G401 (cell line): ENCODE measurements at places on chromosomes 5 and 9.
A peak's percentile ranks its signal among the peaks of the same experiment; 100 is the strongest.

GRCh38 chr5:39652036-39652435 is 227.3 kb upstream of the DAB2 start:
- DNase-seq: no peak

DNA sequence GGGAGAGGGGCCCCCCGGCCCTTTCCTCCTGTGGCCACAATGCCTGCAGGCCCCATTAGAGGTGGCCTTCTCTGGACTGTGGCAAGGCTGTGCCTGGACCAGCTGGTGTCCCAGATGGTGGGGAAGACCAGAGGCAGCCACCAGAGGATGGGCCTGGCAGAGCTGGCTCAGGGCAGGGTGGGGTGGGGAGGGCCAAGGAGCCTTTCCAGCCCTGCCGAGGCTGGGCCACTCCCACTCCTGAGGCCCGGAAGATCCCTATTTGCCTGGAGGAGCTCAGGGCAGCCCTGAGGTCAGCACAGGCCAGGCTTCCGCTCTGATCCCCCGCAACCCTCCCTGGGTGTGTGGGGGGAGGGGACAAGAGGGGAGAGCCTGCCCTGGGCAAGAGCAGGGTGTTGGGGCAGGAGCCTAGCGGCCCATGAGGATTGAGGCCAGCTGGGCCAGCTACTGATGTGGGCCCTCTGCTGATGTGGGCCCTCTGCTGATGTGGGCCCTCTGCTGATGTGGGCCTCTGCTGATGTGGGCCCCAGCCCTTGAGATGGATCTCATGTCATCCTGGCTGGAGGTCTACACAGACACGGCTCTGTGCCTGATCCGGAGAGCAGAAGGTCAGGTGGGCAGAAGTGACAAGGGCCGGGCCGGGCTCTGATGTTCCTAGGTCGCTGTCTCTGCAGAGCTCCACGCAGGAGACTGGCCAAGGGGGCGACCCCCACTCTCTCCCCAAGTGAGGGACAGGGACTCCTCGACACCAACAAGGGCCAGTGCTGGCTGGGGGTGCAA is 6.0 kb downstream of the MRPS2 start:
- no peak for DNase-seq

DNA sequence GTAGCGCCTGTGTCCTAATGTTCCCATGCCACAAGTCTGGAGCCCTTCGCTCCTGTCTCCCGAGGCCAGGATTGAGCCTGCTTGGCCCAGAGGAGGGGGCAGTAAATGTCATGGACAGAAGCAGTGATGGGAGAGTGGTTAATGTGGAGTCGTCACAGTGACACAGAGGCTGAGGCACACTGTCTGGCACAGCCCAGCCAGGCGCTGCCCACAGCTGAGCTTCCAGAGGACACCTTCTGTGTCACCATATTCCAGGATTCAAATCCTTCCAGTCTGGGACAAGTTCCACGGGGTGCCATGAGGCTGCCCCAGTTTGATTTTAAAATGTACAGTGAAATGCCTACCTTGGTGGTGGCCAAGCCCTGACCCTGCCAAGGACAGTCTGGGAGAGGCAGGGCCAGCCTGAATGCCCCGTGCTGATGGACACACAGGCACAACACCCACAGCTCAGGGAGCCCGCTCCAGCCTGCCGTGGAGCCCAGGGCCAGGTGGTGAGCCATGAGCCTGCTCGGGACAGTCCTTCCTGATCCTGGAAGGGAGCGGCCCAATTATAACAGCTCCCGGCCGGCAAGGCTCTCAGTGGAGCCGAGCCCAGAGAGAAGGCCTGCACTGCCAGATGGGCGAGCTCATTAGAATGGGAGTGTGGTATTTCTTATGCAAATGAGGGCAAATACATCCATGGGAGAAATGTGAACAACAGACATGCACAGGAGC is 99.1 kb upstream of the RUFY1 start:
- peak; percentile 36 for DNase-seq

GRCh38 chr9:34496149-34496712 is 26.6 kb downstream of the ENHO start:
- no peak for DNase-seq

GRCh38 chr5:122341087-122341486 is 29.1 kb downstream of the SNCAIP start:
- DNase-seq: no peak
